ENCODE measurements at places on chromosomes 3 and 15. TPM values are rescaled to one million over a fixed set of nuclear protein-coding genes. Genes with fewer than 3 reads are reported as not detected.
A peak's percentile ranks its signal among the peaks of the same experiment; 100 is the strongest.

Gene C3orf62
- total RNA-seq = 4.7 TPM

DNA sequence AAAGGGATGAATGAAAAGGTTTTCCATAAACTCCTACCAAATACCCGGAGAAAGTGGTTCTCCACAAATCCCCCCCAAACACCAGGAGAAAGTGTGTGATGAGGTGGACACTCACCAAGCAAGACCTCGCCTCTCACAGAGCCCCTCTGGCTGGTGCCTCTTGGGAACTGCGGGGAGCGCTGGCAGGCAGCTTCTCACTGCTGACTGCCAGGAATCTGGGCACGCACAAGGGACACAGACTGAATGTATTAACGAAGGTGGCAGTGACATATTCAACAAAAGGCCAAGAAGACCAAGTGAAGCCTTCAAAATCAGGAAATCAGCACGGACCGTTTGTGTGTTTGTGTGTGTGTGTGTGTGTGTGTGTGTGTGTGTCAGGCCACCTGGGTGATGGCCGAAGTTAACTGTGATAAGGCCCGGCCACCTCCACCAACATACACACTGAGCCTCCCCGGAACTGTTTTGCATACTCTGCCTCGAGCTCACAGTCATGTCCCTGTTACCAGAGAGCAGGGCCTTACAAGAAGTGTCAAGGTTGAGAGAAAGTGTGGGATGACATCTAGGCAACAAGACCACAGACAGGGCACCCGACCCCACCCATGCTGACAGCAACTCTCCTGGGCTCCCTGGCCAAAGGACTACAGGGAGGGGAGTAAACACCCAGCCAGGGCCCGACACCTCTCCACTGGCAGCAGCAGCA lies 18.0 kb downstream of the ATP10A start:
- H3K27me3 ChIP-seq = no peaks in the 10 kb centered on the region
- no peaks in the 10 kb centered on the region for H3K36me3 ChIP-seq
- H3K4me1 ChIP-seq = peaks cover 7% of the 10 kb centered on the region
- H3K4me3 ChIP-seq = no peak overlapping the region

Gene CHCHD6
- total RNA-seq = 10.7 TPM

GRCh38 chr3:32872487-32873382 lies 54.9 kb downstream of the TRIM71 start:
- H3K4me3 ChIP-seq = no peak overlapping the region
- H3K27ac ChIP-seq = peak overlapping the region; percentile 39

GRCh38 chr3:18385706-18386105 lies 39.4 kb downstream of the SATB1 start:
- no peaks in the 10 kb centered on the region for H3K36me3 ChIP-seq
- DNase-seq = no peak
- no peaks in the 10 kb centered on the region for H3K4me1 ChIP-seq
- H3K27ac ChIP-seq = no peak overlapping the region
- H3K4me3 ChIP-seq = no peak overlapping the region

Gene HMG20A
- total RNA-seq = 38.7 TPM

Gene ALPK3
- total RNA-seq = 20.2 TPM

Gene BOC
- total RNA-seq = 22.2 TPM

Gene CPN2
- total RNA-seq = 0.72 TPM

DNA sequence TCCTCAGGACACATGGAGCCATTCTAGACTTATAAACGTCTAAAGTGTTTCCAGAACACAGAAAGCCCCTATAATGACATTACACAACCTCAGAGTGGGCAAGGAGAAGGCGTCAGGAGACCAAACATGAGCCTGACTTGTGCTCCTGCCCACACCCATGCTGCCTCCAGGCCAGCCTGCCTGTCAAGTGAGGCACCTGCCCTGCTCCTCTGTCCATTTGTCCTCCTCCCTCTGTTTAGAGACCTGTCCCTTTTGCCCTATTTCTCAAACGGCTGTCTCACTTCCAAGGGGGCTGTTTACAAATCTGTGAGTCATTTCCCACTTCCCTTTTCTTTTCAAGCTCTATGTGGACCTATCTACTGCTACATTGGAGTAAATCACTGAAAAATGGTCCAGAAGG lies 21.0 kb downstream of the ZDHHC3 start:
- DNase-seq = no peak
- H3K27ac ChIP-seq = no peak overlapping the region

- no peaks in the 10 kb centered on the region for H3K36me3 ChIP-seq
- no peaks in the 10 kb centered on the region for H3K27me3 ChIP-seq
- H3K4me3 ChIP-seq = no peak overlapping the region
- H3K4me1 ChIP-seq = peaks cover 8% of the 10 kb centered on the region
- peak overlapping the region; percentile 70 for H3K27ac ChIP-seq
Measured at GRCh38 chr3:53506110-53506762, 11.8 kb downstream of the CACNA1D start.

- peaks cover 10% of the 10 kb centered on the region for H3K36me3 ChIP-seq
- peak overlapping the region; percentile 42 for H3K27ac ChIP-seq
- no peaks in the 10 kb centered on the region for H3K27me3 ChIP-seq
- no peak overlapping the region for H3K4me3 ChIP-seq
- H3K4me1 ChIP-seq = no peaks in the 10 kb centered on the region
Measured at GRCh38 chr15:90213818-90214204, 12.7 kb downstream of the SEMA4B start.

- no peak overlapping the region for H3K4me3 ChIP-seq
- no peak overlapping the region for H3K27ac ChIP-seq
- no peak for DNase-seq
- peaks cover 16% of the 10 kb centered on the region for H3K36me3 ChIP-seq
- H3K27me3 ChIP-seq = no peaks in the 10 kb centered on the region
- H3K4me1 ChIP-seq = no peaks in the 10 kb centered on the region
Measured at GRCh38 chr3:120331076-120331475, 18.1 kb downstream of the LRRC58 start.

- H3K36me3 ChIP-seq = no peaks in the 10 kb centered on the region
- no peaks in the 10 kb centered on the region for H3K27me3 ChIP-seq
- H3K4me1 ChIP-seq = peaks cover 18% of the 10 kb centered on the region
- H3K4me3 ChIP-seq = peak overlapping the region; percentile 88
- DNase-seq = peak; percentile 64
Measured at GRCh38 chr15:68816795-68817303, 3.8 kb downstream of the ANP32A start.

Gene MORC1
- 0.06 TPM for total RNA-seq

DNA sequence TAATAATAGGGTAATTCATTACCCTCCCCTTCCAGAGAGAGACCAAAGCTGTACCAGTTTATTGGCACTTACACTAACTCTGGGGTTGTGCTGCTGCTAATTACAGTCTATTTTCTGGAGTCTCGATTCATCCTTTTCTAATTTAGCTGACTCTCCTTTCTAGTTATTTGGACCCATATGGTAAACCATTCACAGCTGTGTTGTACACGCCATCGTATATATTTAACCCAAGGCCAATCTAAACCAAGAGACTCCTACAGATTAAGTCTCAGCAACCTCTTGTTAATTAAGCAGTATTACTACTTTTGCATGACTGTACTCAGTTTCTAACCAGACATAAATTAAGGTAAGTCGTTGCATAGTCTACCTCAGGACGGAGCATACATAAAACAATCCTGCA lies 22.5 kb downstream of the ANXA2 start:
- no peak overlapping the region for H3K27ac ChIP-seq
- H3K4me1 ChIP-seq = peaks cover 3% of the 10 kb centered on the region
- H3K27me3 ChIP-seq = no peaks in the 10 kb centered on the region

Gene GNB5
- total RNA-seq = 43.6 TPM

DNA sequence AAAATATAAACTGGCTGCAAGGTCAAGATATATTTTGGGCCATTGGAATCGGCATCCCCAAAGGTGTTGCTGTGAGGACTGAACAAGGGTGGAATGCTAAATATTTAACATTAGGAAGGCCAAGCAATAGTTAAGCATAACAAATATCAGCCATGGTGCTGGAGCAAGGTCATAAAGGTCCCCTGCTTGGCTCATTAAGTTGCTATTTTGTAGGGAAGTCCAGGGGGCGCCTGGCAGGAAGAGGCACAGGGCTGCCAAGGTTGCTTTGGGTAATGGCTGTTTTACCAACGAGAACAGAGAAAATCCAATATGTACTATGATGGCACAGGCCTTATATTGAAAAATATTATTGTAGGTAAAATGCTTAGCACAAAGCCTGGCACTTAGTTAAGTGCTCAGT lies 62.2 kb downstream of the SLC15A2 start:
- H3K4me1 ChIP-seq = no peaks in the 10 kb centered on the region
- no peak overlapping the region for H3K27ac ChIP-seq
- H3K27me3 ChIP-seq = no peaks in the 10 kb centered on the region
- no peaks in the 10 kb centered on the region for H3K36me3 ChIP-seq

DNA sequence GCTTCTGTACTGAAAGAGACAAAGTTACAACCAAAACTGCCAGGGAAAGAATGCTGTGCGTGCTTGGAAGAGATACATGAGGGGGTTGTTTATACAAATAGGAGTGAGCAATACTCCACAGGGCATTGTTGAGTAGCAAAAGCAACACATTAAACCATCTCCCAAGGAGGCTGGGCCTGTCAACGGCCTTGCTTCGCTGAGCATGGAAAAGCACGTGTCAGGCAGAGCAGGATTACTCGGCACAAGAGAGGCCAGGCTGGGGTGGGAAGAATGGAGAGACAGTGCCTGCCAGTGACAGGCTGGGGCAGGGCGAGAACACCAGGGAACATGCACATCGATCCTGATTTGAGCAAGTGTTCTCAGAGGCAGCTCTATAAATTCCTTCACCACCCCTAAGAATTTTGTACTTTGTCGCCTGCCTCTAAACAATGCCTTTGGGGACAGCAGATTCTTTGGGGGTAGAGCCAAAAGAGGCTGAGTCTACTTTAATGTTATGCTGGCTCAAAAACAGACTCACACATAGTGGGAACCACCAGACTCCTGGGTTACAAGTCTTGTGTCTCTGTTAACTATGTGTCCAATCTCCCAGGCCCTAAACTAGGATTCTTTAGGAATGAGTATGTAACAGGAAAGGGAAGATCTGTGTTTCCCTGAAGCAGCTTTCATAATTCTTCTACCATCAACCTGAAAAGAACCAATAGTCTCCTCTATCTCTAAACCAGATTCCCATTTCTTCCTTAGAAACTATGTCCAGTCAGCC lies 67.2 kb downstream of the LIPC start:
- H3K4me3 ChIP-seq = no peak overlapping the region
- H3K27me3 ChIP-seq = no peaks in the 10 kb centered on the region
- DNase-seq = peak; percentile 88
- H3K36me3 ChIP-seq = no peaks in the 10 kb centered on the region

DNA sequence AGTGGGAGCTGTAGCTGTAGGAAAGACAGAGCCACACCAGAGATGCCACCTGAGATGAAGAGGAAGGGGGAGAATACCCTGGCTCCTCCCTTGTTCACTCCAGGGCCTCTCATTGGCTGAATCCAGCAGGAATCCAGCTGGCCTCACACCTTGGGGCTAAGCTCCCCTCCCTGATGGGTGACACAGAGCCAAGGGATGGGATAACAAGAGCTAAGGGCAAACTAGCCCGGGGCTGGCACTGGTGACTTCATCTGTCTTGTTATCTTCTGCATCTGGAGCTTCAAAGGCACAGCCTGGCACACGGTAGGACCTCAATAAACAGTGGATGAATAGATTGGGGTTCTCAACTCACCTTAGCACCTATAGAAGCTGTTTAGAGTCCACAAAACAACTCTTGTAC lies 13.8 kb upstream of the GATA2 start:
- no peak for DNase-seq
- no peaks in the 10 kb centered on the region for H3K27me3 ChIP-seq
- no peaks in the 10 kb centered on the region for H3K36me3 ChIP-seq
- H3K4me1 ChIP-seq = no peaks in the 10 kb centered on the region

- no peak overlapping the region for H3K4me3 ChIP-seq
- no peaks in the 10 kb centered on the region for H3K4me1 ChIP-seq
- no peak overlapping the region for H3K27ac ChIP-seq
- no peaks in the 10 kb centered on the region for H3K27me3 ChIP-seq
- no peak for DNase-seq
Measured at GRCh38 chr3:61955483-61955882, 394.1 kb downstream of the PTPRG start.

- no peaks in the 10 kb centered on the region for H3K36me3 ChIP-seq
- no peaks in the 10 kb centered on the region for H3K4me1 ChIP-seq
- no peak overlapping the region for H3K4me3 ChIP-seq
- H3K27me3 ChIP-seq = no peaks in the 10 kb centered on the region
- no peak for DNase-seq
Measured at GRCh38 chr3:112437146-112438022, 61.9 kb downstream of the BTLA start.

- no peaks in the 10 kb centered on the region for H3K4me1 ChIP-seq
- no peak for DNase-seq
- no peak overlapping the region for H3K4me3 ChIP-seq
- no peaks in the 10 kb centered on the region for H3K27me3 ChIP-seq
- H3K36me3 ChIP-seq = no peaks in the 10 kb centered on the region
Measured at GRCh38 chr3:33940149-33940548, 141.7 kb downstream of the PDCD6IP start.

- no peaks in the 10 kb centered on the region for H3K27me3 ChIP-seq
- no peak for DNase-seq
- H3K36me3 ChIP-seq = no peaks in the 10 kb centered on the region
- no peaks in the 10 kb centered on the region for H3K4me1 ChIP-seq
Measured at GRCh38 chr3:43253294-43253693, 33.0 kb upstream of the SNRK start.

Data from kidney (tissue), 22 donors.